ENCODE measurements at places on chromosomes 5 and 9.

DNA sequence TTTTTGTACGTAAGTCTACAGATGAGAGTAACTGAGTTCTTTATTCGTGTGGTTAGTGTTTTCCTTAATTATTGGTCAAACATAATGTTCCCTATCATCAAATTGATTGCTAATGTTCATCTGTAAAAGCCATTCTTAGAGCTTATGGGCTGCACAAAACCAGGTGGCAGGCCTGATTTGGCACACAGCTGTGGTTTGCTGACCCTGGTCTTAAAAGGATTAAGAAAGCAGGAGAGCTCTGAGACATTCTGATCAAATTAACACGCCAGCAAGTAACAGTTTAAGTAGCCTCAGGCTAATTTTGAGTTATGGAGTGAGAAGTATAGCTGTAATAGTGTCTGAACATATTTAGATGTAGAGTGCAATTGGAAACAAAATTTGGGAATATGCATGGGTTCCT lies 63.2 kb downstream of the PRR16 start:
- no peak for DNase-seq

- DNase-seq: no peak
Observed at GRCh38 chr5:168776070-168776469, 196.9 kb upstream of the PANK3 start.

GRCh38 chr9:94821098-94821887 lies 94.8 kb downstream of the AOPEP start:
- DNase-seq: no peak

GRCh38 chr9:88954066-88954465 lies 37.2 kb upstream of the S1PR3 start:
- DNase-seq: no peak

DNA sequence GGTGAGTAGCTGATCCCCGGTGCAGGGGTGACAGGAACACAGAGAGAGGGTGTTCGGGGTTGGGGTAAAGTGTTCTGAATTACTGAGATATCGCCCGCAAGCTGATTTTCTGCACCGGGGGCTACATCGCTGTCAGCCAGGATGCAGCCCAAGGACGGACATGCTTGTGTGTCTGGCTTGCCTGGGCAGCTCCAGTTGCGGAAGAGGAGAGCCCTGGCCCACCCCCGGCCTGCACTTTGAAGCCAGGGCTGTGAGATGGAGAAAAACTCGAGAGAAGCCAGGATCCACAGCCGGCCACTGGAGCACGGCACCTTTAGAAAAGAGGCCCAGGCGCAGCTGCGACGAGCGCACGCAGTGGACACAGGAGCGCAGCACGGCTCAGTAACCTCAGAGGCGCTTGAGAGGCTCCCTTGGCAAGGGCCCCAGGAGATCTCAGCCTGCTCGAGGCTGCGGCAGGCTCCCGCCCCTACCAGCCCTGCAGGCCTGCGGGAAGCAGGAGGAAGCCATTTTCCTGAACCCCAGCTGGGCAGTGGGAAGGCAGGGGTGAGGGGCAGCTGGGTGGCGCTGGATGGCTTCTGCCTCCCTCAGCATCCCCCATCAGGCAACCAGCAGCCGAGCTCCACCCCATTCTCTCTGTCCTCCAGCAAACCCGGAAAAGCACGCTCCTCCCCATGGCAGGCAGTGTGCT lies 59.2 kb downstream of the C9orf50 start:
- no peak for DNase-seq

GRCh38 chr9:99660191-99660636 lies 161.5 kb upstream of the NR4A3 start:
- DNase-seq: no peak

- peak; percentile 99 for DNase-seq
Observed at GRCh38 chr5:155402927-155403640, 389.5 kb downstream of the KIF4B start.

DNA sequence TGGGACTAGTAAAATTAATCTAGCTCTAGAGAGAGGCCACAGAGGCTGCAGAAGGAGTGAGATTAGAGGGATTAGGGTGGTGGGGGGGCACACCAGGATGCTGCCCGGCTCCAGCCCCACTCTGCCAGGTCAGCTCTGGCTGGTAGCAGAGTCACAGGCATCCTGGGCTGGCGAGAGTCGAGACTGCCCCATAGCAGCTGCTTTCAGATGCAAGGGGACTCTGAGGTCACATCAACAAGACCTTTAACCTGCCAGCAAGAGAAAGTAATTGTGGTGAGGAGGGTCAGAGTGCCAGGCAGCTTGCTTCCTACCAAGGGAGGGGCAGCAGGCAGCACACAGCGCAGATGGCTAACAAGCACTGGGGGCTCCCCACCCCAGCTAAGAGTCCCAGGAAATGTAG lies 7.5 kb downstream of the EPB41L4B start:
- DNase-seq: no peak

- DNase-seq: peak; percentile 40
Observed at GRCh38 chr9:12935714-12936113, 160.9 kb downstream of the LURAP1L start.

DNA sequence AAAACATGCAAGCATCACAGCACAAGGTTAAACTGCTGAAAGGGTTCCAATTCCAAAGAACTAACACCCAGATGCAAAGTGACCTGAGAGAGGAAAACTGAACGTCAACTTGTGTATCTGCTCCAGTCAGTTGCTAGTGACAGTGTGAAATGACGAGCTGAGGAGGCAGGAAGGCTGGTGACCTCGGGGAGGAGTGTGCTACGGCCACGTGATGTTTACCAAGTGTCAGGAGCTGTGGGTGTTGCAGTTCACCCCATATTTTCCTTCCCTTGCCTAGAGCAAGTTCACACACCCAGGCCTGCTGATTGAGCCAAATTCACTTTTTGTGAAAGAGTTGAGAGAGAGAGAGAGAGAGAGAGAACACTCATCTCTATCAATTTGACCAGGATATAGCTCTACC lies 231.6 kb upstream of the ANKH start:
- no peak for DNase-seq

GRCh38 chr5:78526049-78526525 lies 122.5 kb downstream of the LHFPL2 start:
- peak; percentile 89 for DNase-seq

DNA sequence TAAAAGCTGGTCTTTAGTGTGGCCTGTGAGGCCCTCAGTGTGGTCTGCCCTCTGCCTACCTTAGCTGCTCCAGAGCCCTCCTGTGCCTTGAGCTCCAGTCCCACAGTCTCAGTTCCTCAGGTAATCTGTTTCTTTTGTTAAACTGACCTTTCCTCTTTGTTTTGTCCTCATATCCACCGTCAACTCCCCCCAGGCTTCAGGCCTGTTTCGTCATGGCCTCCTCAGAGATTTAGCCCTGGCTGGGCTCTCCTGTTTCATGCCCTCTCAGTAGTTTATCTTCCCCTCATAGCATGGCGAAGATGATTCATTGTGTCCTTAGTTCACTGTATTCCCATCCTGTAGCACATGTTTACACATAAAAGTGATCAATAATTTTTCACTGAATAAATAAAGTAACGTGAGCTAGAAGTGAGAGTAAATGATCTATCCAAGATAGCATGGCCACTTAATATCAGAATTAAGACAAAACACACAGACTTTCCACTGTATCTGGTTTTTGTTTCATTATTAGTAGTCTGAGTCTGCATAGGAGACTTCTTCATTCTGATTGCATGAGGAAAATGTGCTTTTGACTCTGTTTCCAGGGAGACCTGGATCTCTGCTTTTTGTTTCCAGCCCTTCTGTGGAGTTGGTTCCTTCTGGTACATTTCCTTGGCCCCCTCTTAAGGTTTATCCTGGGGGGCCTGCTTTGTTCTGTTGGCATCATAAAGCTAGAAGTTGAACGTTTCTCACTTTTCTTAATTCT lies 70.5 kb downstream of the SNX24 start:
- DNase-seq: no peak

DNA sequence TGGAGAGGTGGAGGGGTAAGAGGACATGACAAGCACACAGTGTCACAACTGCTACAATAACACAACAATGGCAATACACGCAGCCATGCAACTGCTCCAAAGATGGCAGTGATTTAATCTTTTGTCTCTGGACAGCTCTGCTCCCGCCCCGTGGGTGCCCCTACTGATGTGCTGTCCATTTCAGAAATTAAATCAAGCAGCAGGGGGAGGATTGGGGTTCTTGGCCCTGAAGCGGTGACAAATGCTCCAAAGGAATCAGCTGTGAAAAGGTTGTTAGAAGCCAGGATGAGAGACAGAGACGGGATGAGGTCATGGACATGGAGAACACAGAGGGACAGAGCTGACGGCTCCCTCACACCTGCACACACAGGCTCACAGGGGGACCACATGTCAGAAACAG lies 22.6 kb downstream of the CNTFR start:
- no peak for DNase-seq

DNA sequence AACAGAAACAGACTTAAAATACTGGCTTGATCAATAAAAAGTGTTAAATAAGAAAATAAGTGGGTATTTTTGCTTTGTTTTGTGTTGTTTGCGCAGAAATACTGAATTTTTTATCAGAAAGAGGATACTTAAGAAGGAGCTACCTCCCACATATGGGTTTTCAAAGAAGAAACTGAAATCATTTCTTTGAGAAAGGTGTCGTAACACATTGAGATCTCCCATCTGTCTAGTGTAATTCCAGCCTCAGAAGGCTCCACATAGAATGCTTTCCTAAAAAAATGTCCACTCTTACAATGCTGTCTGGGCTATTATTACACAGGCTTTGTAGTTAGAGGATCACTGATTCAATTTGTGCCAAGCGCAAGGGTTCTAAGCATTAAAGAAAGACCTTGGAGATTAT lies 226.2 kb downstream of the EPB41L4A start:
- no peak for DNase-seq

DNA sequence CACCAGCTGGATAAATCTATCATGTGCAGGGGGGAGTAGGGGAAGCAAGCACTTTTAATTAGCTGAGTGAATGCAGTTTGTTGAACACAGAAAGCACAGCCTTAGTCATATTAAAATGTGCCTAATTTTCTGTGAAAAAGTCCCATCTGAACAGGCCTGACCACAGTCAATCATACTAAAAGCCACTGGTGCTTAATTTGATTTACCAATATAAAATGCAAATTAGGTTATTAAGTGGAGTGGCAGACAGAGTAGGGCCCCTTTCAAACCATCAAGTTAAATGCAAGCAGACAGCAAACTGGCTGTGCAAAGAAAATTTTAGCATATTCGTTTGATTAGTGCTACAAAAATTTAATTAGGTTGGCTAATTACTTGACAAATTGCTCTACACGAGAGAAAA lies 176.1 kb downstream of the ISL1 start:
- DNase-seq: no peak

DNA sequence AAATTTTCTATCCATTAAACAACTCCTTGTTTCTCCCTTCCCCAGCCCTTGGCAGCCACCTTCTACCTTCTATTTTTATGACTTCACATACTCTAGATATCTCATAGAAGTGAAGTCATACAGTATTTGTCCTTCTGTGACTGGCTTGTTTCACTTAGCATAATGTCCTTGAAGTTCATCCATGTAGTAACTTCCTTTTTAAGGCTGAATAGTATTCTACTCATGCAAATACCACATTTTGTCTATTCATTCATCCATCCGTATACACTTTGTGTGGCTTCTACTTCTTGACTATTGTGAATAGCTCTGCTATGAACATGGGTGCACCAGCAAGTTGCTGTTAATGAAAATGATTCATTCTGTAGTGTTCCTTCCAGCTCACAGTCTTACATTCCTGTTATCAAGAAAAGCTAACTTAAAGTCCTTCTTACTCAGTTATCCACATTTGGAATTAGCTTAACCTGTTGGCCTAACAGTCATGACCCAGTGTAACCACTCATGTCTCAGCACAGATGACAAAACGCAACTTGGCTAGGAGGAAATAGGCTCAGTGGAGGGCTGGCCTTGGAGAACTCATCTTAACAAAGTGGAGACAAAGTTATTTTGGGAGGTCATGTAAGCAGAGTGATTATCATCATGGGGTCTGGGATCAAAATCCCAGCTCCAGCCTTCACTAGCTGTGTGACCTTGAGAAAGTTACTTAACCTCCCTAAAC lies 129.7 kb upstream of the MAP3K1 start:
- no peak for DNase-seq

DNA sequence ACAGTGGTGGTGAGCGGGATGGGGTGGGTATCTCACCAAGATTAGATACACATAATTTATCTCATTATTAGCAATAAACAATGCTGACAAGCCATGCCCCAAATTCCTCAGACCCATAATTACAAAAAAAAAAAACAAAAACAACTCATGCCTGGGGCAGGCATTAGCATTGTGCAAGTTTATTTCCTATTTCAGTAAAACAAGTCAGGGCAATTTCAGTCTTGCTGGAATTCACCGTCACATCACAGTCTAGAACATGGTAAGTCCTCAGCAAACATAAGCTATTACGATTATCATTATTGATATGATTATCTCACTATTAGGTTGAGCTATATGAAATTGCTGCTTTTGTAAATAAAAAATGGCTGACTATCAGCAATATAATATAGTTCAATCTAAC lies 57.5 kb upstream of the GNAQ start:
- DNase-seq: peak; percentile 42

GRCh38 chr9:113566016-113566711 lies 102.6 kb downstream of the RGS3 start:
- no peak for DNase-seq

- no peak for DNase-seq
Observed at GRCh38 chr5:7446913-7447312, 51.0 kb downstream of the ADCY2 start.

- DNase-seq: no peak
Observed at GRCh38 chr5:84379749-84380148, 4.9 kb downstream of the EDIL3 start.

- DNase-seq: no peak
Observed at GRCh38 chr9:106960258-106960657, 97.3 kb downstream of the ZNF462 start.

- peak; percentile 2 for DNase-seq
Observed at GRCh38 chr9:109600142-109600541, 102.0 kb upstream of the PTPN3 start.

DNA sequence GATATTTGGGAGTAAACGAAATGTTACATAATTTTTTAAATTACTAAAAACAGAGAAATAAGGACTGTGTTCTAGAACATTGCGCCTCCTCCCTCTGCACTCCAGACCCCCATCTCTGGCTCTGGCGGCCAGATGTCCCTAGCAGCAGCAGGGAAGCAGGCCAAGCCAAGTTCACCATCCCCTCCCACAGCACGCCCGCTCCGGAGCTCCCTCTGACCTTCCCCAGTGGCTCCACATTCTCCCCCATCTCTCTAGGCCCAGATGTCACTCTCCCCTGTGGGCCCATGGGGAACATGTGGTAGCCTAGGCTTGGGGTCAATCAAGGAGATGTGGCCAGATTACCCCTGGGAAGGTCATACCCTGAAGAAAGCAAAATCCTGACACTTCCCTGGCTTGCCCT lies 6.3 kb upstream of the WNK2 start:
- no peak for DNase-seq

DNA sequence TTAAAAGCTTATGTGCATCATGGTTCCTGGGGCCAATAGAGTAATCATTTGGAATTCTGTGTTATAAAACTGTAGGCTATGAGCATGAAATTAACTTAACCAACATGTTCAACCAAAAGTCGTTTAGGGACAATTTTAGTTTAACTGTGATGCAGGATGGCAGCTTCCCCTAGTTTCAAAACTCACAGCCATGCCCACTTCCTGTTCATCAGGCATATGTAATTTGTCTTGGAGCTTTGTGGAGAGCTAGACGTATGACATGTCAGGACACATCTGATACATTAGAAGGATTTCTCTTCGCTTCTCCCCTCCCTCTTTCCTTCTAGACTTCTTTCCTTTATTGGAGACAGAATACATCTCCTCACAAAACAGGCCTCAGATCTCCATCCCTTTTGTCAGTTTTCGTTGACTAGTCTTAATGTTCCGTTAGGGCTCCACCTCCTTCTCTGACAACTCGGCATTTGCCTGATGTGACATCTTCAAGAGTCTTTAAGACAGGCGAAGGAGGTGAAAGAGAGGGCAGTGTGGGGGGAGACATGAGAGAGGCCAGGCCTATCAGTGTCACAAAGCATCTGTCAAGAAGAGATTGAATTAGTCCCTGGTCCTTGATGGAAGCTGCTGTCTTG lies 176.0 kb downstream of the MSX2 start:
- peak; percentile 57 for DNase-seq
